ENCODE measurements at places on chromosomes 13 and 19.

- no peak for DNase-seq
These were observed 125.1 kb upstream of the SPATA13 start for GRCh38 chr13:24035411-24035810.

- no peak for DNase-seq
These were observed 33.4 kb downstream of the MLLT1 start for GRCh38 chr19:6246174-6247006.

DNA sequence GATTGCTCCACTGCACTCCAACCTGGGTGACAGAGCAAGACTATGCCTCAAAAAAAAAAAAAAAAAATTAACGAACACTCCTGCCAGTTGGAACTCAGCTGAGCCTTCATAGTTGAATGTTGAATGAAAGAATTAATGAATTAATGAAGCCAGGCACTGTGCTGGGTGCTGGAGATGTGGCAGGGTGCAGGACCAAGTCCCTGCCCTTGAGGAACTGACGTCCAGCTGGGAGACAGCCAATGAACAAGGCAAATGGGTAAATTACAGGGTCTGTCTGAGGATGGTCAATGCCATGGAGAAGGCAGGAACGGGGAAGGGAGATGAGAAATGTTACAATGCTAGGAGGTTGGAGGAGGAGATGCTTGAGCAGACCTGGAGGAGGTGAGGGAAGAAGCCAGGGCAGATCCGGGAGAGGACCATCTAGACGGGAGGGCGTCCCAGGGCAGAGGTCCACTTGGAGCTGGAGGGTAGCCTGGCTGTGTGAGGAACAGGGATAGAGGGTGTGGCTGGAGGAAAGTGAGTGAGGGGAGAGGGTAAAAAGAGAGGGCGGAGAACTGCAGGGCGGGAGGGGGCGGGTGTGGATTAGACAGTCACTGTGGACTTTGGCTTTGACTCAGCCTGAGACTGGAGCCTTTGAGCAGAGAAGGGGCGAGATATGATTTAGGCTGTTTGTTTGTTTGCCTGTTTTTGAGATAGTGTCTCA is 16.8 kb upstream of the IGSF23 start:
- DNase-seq, result no peak

GRCh38 chr19:54435551-54436016 is 13.4 kb upstream of the LENG8 start:
- DNase-seq, result no peak

DNA sequence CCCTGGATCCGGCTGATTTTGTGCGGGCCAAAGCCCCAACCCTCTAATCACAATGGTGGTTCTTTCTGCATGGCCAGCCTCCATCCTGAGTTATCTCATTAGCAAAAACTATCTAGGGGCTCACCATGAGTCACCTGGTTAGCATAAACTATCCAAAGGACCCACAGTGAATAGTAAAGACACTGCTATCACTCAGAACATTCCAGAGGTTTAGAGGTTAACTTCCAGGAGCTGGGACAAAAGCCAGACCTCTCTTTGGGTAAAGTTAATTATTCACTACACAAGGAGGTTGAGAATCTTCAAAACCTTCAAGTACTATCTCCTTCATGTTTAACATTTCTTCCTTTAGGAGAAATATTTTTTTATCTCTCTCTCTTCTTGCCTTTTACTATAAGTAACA is 18.8 kb upstream of the PPP5C start:
- no peak for DNase-seq

DNA sequence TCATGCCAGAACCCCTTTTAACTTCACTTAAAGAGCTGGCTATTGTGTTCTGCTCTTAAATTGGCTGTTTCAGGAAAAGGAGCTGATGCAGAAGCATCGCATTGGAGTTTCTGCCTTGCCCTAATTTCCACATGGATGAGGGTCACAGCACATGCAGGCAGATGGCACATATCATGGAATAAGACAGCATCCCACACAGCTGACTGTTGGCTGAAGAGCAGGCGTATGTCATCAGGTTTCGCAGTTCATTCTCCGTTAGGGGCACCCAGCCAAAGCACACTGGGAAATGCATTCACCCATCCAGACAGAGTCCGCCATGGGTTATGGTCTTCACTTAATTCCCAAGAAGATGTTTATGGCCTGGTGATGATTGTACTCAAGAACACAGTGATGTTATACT is 572.5 kb downstream of the LIG4 start:
- no peak for DNase-seq
